ENCODE measurements at places on chromosomes 11 and 22.

- no peak for DNase-seq
These were observed 34.4 kb upstream of the RASD2 start for GRCh38 chr22:35506259-35506570.

DNA sequence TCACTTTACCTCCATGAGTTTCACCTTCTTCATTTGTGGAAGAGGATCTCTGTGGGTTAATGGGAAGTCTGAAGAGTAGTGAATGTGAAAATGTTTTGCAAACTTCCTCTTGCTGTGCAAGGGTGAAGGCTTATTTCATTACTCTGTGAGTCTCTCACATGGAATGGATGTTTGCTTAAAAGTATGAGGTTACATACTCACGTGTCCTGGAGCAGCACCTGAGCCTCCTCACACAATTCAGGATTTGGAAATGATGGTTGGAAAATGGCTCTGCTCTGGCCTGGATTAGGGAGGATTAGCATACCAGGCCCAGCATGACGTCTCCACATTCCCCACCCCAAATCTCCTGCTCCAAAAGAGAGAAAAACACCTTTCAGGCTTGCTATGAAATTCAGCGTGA lies 4.8 kb downstream of the GRAMD1B start:
- DNase-seq, result no peak

DNA sequence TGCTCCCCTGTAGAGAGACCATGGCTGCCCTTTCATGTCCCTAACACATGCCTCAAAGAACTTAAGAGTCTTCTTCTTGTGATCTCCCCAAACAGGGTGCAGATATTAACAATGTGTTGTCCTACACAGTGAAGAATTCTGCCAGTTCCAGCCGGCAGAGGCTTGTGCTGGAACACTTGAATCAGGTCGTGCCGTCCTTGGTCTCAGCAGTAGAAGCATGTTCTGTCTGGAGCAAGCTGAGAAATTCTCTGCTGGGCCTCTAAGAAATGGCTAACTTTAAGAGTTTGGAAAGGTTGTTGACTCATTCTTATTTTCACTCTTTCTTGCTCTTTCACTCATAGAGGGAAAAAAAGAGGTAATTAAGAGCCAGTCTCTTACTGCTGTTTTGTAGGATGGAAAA lies 71.1 kb upstream of the SLC25A18 start:
- DNase-seq, result no peak

- DNase-seq, result peak; percentile 22
These were observed 885 bp downstream of the TRMU start for GRCh38 chr22:46336119-46337078.

DNA sequence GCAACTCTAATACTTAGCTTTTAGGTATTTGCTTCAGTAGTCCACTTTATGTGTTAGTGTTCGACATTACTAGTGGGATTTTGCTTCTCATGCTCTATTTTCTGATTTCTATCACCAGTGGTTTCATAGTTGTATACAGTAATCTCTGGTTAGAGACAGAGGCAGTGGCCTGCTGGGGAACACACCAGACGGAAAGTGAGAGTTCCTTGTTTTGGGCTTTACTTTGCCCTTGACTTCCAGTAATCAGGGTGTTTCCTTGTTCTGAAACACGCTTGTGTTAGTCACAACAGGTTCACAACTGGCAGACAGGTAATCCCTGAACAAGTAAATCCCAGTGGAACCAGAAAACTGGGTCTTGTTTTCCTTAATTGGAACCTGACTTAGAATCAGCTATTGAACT lies 56.0 kb downstream of the PACS1 start:
- DNase-seq, result peak; percentile 42

DNA sequence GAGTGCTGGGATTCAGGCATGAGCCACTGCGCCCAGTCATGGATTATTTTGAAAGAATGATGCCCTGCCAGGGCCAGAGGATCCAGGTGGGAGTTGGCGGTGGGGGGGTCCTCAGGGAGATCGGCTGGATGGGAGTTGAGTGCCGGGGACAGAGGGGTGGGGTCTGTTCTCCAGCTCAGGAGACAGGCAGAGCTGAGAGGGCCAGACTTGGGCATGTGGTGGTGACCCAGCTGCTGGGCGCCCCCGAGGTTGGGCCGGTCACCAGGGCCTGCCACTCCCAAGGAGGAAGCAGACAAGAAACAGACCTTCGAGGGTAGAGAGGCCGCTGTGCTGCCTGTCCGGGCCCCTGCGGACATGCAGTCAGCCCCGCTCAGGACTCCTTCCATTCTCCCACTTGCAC lies 11.8 kb upstream of the PRODH start:
- no peak for DNase-seq

DNA sequence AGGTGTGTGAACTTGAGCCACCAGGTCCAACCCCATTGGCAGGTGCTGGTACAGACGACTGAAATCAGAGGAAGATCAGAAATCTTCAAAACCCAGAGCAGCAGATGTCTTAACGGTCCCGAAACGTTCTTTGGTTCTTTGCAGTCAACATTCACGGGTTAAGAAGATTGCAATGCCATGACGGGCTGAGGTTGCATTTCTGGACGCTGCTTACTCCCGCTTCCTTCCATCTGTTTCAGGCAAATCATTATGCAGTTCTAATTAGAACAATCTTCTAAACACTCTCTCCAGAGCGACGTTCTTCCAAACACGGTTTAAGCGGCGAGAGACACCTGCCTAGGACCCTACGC lies 492 bp upstream of the LUZP2 start:
- DNase-seq, result no peak

DNA sequence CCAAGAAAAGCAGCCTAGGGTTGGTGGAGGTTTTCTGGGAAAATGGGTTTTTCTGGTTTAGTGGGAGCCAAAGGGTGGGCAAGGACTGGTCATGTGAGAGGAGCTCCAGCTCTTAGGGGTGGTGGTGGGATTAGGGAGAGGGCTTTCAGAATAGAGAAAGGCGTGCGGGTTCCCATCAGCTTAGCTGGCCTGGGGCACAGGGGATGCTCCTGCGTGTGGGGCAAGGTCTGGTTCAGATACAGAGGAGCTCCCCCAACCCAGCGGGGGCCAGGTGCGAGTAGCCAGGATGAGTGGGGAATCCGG lies 644 bp downstream of the TMEM134 start:
- peak; percentile 35 for DNase-seq
